Stimulated activated naive B cell treated with anti-CD40 and anti-IgM and Interleukin-4, amounts not matched to agents 10 μg/mL and 1 μg/mL and 100 μg/mL, for 72 hours (primary cell): ENCODE measurements at places on chromosomes 5 and 9.

- DNase-seq, result no peak
Measured at GRCh38 chr5:127389601-127390000, 99.0 kb downstream of the MEGF10 start.

GRCh38 chr9:74887041-74887980 lies at the start of gene TRPM6:
TRPM6 (minus strand) TSS chr9:74887921; CDS start chr9:74887856, 65 bp downstream.
- no peak for DNase-seq

DNA sequence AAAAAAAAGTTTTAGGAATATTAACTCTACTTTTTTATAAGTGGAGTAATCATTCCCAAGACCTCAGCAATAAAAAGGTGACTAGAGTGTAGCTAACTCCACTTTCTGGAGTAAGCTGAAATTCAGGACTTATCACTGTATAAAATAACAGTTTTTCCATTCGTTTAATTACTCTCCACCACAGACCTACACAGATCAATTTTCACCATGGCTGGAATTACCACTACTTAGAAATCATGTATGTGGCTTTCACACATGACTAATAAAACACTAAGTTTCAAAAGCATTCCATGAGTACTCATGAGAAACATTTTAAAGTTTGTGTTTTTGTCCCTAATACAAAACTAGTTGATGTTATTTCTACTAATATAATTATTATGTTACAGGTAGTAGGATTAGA lies 9.9 kb downstream of the PLPP1 start:
- no peak for DNase-seq

GRCh38 chr5:153400931-153401330 lies 89.5 kb upstream of the GRIA1 start:
- DNase-seq, result no peak

GRCh38 chr9:23379842-23380241 lies 446.2 kb downstream of the ELAVL2 start:
- DNase-seq, result no peak

- DNase-seq, result no peak
Measured at GRCh38 chr5:10761933-10762775, 1.1 kb upstream of the DAP start.

DNA sequence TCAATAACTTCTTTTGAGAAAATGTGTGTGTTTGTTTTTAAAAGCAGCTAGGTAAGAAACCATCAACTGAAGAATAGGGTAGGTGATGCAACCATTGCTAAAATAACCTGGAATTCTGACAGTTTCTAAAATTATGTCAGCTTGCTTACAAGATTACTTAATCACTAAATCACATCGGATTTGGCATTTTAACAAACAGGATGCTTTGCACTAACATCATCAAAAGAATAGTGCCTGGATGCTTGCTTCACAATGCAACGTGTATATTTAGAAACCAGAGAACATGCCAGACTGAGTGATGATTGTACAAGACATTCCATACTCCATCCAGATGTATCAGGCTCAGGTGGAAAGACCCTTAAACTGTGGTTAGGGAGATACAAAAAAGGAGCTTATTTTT lies 43.9 kb downstream of the PAM start:
- DNase-seq, result no peak

- no peak for DNase-seq
Measured at GRCh38 chr5:53425687-53426511, 54.5 kb upstream of the FST start.

GRCh38 chr5:168712280-168712924 lies 133.2 kb upstream of the PANK3 start:
- DNase-seq, result no peak

DNA sequence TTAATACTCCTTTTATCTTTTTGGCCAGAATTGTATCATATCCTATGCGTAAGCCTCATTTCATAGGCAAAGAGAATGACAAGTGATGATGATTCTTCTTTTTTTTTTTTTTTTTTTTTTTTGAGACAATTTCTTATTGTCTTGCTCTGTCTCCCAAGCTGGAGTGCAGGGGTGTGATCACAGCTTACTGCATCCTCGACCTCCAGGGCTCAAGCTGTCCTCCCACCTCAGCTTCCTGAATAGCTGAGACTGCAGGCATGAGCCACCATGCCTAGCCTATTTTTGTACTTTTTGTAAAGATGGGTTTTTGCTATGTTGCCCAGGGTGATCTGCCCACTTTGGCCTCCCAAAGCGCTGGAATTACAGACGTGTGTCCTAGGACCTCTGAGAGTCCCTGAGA lies 41.9 kb upstream of the C5orf24 start:
- no peak for DNase-seq

GRCh38 chr5:38556088-38556598 lies 303 bp downstream of the LIFR start:
- DNase-seq, result no peak

DNA sequence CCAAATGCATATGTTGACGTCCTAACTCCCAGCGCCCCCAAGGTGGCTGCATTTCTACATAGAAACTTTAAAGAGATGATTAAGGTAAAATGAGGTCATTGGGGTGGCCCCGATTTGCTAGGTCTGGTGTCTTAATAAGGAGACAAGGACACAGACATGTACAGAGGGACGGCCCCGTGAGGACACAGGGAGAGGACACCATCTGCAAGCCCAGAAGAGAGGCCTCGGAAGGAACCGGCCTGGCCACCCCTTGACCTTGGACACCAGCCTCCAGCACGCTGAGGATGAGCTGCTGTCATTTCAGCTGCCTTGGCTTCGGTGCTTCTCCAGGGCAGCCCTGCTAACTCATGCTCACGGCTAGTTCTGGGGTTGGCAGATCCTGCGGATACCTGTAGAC lies 73.2 kb downstream of the MRPL36 start:
- no peak for DNase-seq

DNA sequence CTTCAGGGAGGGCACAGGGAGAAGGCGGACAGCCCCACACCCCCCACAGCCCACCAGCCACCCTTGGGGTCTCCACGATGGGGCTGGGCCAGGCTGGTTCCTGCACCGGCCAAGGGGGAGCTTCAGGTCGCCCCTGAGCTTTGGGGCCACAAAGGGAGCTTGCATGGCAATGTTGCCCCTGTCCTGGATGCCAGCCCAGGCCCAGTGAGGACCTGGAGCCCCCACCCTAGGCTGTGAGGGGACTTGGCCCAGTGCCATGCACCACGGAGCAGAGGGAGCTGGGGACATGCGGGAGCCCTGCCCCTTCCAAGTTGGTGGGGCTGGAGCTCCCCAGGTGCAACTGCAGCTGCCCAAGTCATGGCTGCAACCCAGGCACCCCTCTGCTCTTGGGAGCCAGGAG lies 18.4 kb downstream of the TMEM38B start:
- no peak for DNase-seq

DNA sequence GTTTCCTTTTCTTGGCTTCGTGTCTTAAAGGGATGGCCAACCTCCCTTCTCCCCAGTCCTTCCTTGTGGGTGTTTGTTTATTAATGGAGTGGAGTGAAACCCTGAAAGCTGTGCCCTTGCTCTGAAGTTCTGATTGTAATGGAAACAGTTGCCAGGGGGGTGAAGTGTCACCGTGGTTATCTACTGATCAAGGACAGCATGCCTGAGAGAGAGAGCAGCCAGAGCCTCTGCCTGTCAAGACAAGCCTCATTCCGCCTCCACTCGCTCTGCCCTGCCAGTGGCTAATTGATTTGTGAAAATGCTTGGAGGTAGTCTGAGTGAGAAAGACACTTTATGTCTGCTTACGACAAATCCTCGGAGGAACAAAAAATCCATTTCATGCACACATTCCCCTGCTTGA lies 143.7 kb upstream of the SLC30A5 start:
- no peak for DNase-seq

DNA sequence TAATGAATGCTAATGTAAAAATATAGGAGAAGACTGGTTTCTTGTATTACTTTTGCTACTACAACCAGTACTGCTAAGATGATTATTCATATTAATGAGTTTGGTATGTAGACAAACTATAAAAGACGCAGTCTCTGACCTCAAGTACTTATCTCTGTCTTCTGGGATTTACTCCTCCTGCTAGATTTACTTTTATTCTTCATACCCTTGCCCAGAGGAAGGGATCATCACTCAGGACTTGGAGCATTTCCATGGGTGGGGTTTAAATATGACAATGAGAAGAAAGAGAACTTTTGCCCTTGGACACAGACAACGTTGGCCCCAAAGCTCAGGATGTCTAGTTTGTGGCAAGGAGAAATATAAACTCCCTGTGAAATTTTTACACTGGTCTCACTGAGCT lies 126.1 kb downstream of the BNC2 start:
- DNase-seq, result no peak

DNA sequence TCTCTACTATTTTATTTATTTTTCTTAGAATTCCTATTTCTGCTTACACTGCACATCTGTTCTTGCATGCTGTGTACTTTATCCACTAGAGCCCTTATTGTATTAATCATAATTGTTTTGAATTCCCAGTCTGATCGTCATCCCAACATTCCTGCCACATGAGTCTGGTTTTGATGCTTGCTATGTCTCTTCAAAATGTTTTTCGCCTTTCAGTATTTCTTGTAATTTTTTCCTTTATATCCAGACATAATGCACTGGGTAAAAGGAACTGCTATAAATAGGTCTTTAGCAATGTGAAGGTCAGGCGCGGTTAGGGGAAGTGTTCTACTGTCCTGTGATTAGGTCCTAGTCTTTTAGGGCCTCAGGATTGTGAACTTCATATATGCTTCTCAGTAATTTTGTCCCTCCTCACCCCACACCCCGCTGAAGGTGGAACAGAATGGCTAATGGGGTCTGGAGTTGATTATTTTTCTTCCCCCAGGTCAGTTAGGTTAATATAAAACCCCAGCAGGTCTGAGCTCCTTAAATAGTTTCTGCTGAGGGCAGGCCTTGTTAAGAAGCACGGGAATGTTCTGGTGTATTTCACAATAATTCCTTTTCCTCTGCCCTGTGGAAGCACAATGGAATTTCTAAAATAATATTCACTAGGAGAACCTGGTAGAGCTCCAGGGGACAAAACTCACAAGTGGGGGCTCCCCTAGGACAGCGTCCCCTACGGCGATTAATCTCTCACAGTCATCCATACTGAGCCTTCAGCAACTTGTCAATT lies 146.6 kb upstream of the TUT7 start:
- DNase-seq, result no peak

DNA sequence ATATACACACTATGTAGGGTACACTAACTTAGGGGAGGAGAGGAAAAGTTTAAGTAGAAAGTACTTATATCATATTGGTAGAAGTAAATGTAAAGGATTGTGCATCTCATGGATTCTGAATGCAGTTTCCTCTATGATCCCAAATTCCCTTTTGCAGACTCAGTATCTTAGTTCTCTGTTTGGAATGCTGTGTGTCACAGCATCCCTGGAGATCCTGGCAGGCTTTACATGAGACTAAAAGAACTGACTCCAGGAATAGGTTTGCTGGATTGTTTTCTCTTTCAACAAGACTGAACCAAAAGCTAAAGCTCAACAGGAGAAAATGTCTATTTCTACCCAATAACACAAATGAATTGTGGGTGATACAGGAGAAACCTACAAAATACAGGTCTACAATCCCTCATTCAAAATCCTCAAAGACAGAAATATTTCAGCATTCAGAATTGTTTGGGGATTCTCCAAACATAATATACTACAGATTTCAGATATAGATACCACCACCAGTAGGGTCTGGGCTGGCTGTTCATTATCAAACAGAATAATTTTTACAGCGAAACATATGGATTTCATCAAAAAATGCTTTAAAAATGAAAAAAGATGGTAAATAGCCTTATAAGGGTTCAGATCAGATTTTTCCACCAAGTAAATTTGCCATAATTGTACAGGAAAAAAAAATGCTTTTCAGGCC lies 324.7 kb upstream of the GRAMD2B start:
- no peak for DNase-seq

- DNase-seq, result no peak
Measured at GRCh38 chr9:130983970-130984369, 25.0 kb upstream of the LAMC3 start.

- DNase-seq, result no peak
Measured at GRCh38 chr9:101977614-101978210, 239.3 kb upstream of the GRIN3A start.

- no peak for DNase-seq
Measured at GRCh38 chr9:70826562-70826961, 294.9 kb downstream of the TRPM3 start.

DNA sequence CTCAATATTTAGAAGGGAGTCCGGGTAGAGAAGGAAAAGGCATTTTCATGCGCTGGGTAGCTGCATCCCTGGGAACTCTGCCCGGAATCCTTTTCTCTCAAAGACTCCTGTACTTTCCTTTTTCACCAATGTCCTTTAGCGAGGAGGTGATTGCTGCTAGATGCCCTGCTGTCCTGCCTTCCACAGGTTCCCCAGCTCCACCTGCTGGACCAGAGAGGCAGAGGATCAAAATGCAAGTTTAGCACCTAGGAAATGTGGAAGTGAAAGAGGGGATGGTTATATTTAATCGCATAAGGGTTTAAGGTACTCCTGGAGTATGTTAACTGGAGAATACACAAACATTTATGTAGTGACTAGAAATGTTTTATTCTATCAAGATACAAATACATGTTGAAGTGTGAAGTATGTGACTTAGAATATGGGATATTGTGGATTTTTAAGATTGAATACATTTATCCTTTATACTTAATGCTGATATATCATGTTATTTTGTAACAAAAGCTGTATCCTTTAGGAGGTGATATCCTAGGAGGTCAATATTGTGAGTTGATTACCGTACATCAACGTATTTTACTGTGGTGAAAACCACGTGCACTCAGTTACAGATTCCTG lies 145.7 kb downstream of the ARHGAP26 start:
- peak; percentile 39 for DNase-seq

GRCh38 chr5:133234273-133234672 lies 182.5 kb downstream of the HSPA4 start:
- DNase-seq, result no peak

- DNase-seq, result no peak
Measured at GRCh38 chr5:82640916-82641315, 362.8 kb upstream of the RPS23 start.

DNA sequence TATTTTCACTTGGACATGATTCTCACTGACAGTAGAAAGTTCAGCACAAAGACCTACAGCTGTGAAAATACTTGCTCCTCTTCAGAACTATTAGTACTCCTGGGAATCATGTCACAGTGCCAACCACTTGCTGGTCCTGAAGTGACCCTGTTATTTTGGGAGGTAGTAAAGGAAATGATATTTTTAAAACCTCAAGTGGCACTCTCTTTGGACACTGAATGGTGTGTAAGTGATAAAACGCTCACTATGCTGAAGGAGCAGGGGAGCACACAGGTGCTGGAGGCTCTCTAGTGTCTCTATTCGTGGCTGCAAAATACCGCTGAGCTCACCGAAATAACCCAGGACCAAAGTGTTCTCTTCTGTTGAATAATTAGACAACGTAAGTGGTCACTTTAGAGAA lies 76.9 kb upstream of the SPATA31D4 start:
- DNase-seq, result no peak

GRCh38 chr5:178404987-178405386 lies 172.4 kb upstream of the PHYKPL start:
- no peak for DNase-seq

- no peak for DNase-seq
Measured at GRCh38 chr5:93636837-93637236, 53.8 kb downstream of the NR2F1 start.

DNA sequence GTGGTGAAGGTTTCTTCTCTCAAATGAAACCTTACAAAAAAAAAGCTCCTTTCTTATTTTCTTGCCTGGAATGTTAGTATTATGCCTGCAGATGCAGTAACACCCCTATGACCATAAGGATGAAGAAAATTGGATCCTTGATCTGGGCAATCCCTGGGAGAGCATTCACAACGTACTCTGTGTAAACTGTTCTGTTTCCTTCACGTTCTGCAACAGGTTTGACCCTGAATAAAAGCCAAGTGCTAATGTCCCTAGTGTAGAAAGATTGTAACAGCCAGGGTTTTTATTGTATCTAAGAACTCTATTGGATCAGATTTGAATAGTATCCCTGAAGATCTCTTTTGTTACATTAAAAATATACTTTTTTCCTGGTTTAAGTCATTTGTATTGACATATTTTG lies 1639.6 kb upstream of the ACO1 start:
- DNase-seq, result no peak
